Stimulated activated CD4-positive, alpha-beta T cell treated with anti-CD3 and anti-CD28 coated beads, Interleukin-12 subunit alpha, Interleukin-12 subunit beta, amount 100 ng/mL, for 4 hours (primary cell): ENCODE measurements at places on chromosomes 4 and X.
A peak's percentile ranks its signal among the peaks of the same experiment; 100 is the strongest.

DNA sequence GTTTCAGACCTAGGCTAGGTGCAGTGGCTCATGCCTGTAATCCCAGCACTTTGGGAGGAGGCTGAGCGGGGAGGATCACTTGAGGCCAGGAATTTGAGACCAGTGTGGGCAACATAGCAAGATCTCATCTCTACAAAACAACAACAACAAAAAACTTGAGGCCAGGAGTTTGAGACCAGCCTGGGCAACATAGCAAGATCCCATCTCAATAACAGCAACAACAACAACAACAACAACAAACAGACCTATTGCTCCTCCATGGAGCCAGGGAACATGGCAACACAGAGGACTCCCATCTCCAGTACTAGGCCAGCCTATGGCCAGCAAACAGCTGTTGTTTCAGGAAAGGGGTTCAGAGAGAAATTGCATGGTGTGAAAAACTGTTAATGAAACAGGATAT lies 43.4 kb downstream of the SLC16A2 start:
- DNase-seq = no peak

DNA sequence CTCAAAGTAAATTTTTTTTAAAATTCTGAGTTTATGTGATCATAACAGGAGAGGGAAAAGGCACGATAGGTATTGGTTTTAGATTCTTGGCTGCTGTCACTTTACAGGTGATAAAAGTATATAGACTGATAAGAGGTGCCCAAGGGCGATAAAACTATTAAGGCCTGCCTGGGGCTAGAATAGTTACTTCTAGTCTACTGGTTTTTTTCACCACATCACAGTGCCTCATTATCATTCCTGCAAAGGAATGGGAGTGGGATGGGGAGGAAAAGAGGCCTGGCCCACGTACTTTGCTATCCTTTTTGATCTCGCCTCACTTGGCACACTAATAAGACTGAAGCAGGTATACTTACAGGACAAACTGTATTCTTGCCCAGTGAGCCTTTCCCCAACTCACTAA lies 46.6 kb downstream of the CXorf58 start:
- DNase-seq = no peak

DNA sequence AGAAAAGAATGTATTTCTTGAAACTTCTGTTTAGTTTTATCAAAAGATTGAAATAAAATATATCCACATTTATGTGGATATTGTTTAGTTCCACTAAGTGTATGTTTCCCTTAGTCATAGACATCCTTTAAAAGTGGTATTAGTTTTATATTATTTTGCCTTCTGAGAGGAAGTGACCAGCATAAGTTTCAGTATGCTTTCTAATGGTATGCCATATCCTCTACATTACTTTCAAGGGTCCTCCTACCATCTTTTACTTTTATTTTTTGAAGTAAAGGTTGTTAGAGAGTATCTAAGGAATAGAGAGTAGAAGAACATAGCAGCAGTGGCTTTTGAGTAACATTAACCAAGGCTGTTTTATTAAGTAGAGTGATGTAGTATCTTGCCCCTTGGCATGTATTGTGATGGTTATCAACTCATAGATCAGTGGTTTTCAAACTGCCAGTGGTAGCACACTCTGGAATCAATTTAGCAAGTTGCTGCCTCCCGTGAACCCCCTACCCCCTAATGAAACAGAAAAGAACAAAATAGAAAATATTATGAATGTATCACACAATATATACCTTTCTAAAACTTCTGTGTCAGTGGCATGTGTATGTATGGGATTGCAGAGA lies 44.8 kb downstream of the RBPJ start:
- no peak for DNase-seq

GRCh38 chrX:47587906-47588735 lies 5.9 kb downstream of the TIMP1 start:
- DNase-seq = no peak

DNA sequence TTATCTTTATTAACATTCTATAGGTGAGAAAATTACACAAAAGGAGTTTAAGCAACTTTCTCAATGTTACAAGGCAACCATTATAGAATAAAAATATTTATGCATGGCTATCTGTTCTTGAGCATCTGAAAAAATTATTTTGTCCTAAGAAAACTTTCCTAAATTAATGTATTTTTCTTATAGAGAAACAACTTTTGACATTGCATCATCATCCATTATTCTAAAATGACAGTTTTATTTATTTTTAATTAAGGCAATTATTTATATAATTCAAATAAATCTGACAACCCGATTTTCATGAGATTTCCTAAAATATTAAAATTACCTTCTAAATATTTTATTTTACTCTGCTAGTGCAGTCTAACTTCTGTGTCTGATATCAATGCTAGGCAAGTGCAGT lies 4.8 kb downstream of the BTC start:
- no peak for DNase-seq

DNA sequence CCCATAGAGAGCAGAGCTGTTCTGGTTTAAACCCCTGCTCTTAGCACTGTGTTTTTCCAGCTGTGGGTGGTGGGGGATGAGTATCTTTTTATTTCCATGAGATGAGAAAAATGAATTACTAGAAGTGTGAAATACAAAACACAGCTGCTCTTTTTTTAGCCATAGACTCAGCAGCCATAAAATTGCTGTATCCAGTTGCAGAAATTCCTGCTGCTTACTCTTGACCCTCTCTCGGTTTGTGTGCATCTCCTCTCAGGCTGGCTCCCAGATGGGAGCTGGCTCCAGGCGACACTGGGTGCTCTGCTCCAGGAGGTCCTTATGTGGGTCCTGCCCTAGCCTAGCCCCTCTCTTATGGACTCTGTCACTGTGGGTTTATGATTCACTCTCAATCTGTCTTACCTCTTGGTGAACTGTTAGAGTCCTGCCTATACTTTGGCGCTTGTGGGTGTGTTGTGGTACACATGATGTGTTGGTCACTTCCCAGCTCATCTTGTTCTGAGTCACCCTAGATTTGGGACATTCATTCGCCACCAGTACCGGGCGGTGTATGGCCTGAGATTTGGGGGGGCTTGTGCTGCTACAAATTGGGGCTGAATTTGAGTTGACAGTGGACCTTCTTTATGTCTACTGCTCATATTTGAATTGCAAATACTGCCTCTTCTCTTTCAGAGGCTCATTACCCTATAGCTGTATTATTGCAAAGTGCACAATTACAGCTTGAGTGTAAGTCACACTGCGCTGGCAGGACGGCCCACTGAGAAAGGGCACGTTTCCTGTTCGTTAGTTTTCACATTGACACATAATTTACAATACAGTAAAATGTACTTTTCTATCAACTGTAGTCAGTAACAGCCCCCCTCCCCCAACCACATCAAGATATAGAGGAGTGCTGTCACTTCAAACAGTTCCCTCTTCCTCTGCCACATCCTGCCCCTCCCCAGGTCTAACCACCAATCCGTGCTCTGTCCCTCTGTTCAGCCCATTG lies 46.9 kb upstream of the MSANTD1 start:
- peak; percentile 37 for DNase-seq
